ENCODE measurements at places on chromosomes 16 and 17.

- no peak for DNase-seq
Observed at GRCh38 chr17:51957786-51958185, 200.7 kb downstream of the CA10 start.

- DNase-seq = no peak
Observed at GRCh38 chr17:78313735-78314648, 45.9 kb downstream of the SOCS3 start.

GRCh38 chr16:78022347-78023060 is at the start of gene CLEC3A:
CLEC3A (plus strand) TSS chr16:78022548; CDS start chr16:78022627, 79 bp downstream.
- no peak for DNase-seq

- DNase-seq = no peak
Observed at GRCh38 chr17:41457676-41458075, 9.5 kb downstream of the KRT32 start.

- no peak for DNase-seq
Observed at GRCh38 chr16:70753228-70753627, 47.7 kb downstream of the VAC14 start.

GRCh38 chr16:896261-897199 is 74.3 kb downstream of the LMF1 start:
- DNase-seq = no peak

GRCh38 chr17:37726891-37727675 is 17.8 kb downstream of the HNF1B start:
- no peak for DNase-seq

- no peak for DNase-seq
Observed at GRCh38 chr16:11843206-11843605, 8.1 kb downstream of the RSL1D1 start.

GRCh38 chr17:36511216-36511615 is 23.5 kb downstream of the MYO19 start:
- no peak for DNase-seq

DNA sequence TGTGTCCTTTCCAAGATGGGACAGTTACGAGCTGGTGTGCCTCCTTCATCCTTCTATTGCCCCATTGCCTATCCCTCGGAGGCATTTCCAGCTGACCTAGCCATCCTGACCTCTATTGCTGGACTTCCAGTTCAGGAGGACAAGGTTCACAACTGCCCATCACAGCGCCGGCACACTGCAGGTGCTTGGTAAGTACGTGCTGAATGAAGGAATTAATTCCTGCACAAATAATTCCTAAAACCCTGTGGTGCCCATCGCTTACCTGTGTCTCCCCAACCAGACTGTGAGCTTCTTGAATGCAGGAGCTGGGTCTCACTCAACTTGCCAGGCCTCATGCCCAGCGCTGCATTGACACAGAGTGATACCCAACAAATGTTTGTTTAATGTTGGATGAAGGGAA is 13.0 kb downstream of the ALOX15B start:
- DNase-seq = no peak

GRCh38 chr17:79749156-79749815 is 18.5 kb downstream of the ENPP7 start:
- DNase-seq = no peak

DNA sequence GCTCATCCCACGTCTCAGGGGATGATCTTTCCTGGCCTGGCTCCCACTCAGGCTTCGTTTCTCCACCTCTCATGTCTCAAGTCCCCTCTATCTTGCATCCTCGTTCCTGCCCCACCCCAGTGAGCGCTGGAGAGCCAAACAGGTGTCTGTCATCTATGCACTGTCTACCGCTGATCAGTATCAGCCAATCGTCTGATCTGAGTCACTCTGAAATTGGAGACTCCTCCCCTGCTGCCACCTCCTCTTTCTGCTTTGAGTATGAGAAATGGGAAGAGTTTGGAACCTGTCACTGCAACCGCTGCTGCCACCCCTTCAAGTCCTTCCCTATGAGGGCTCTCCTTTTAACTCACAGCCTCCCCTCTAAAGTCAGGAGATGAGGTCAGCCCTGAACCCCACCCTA is 28.0 kb downstream of the FZD2 start:
- no peak for DNase-seq

GRCh38 chr16:52535076-52535475 is 11.9 kb downstream of the TOX3 start:
- DNase-seq = no peak

DNA sequence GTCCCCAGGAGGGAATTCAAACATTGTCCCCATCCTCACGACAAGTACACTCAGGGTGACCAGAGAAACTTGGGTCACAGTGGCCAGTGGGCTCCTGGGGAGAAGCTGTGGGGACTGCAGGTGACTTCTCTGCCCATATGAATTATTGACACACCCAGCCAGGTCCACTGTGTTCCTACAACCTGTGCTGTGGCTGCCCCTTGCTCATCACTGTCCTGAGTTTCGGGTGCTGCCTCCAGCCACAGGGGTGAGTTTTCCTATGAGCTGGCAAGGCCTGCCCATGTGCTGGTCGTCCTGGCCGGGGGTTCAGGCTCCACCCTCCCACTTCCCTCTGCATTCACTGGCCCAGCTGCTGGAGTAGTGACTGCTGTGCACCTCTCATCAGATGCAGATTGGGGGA is 59.0 kb upstream of the RBFOX3 start:
- no peak for DNase-seq

DNA sequence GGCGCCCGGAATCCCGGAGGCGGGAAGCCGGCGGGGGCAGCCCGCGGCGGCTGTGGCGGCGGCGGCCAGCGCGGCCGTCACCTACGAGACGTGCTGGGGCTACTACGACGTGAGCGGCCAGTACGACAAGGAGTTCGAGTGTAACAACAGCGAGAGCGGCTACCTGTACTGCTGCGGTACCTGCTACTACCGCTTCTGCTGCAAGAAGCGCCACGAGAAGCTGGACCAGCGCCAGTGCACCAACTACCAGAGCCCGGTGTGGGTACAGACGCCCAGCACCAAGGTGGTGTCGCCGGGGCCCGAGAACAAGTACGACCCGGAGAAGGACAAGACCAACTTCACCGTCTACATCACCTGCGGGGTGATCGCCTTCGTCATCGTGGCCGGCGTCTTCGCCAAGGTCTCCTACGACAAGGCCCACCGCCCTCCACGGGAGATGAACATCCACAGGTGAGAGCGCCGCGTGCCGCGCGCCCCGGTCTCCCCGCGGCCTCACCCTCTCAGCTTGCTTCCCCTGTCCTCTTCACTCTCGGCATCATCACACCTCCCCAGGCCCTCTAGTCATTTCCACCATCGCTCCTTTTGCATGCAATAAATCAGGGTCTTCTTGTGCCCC is 706 bp downstream of the SHISA6 start:
- DNase-seq = no peak

DNA sequence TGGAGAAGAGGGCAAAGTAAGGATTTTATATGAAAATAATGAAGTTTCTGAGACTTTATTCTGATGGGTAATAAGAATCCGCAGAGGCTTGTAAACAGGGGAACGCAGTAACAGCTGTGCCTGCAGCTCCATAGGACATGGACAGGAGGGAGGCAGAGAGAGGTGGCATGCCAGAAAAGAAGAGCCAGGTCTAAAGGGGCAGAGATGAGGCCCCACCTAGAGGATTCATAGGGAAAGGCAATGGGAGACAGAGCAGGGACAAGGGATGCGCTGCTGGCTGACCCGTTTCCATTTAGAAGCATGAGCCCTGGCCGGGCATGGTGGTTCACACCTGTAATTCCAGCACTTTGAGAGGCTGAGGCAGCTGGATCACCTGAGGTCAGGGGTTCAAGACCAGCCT is 340.3 kb upstream of the CDH5 start:
- no peak for DNase-seq

DNA sequence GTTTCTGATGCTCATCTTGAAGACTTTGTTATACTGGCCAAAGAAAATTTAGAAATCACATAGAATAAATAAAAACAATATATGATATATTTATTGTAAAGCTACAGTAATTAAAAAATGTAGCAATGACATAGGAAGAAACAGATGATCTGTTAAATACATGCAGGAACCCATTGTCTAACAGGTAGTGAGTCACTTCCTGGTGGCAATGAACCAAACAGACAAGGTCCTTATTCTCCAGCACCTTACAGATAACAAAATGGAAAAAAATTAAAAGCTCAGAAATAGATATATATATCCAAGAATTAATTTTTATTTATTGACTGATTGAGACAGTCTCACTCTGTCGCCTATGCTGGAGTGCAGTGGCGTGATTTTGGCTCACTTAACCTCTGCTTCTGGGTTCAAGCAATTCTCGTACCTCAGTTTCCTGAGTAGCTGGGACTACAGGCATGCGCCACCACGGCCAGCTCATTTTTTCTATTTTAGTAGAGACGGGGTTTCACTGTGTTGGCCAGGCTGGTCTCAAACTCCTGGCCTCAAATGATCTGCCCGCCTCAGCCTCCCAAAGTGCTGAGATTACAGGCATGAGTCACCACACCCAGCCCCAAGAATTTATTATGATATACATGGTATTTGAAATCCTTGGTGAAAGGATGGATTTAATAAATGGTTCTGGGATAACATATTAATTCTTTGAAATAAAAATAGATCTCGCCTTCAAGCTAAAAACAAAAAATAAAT is 7.5 kb downstream of the NETO2 start:
- no peak for DNase-seq

GRCh38 chr17:882827-883585 is 96.6 kb downstream of the NXN start:
- no peak for DNase-seq

DNA sequence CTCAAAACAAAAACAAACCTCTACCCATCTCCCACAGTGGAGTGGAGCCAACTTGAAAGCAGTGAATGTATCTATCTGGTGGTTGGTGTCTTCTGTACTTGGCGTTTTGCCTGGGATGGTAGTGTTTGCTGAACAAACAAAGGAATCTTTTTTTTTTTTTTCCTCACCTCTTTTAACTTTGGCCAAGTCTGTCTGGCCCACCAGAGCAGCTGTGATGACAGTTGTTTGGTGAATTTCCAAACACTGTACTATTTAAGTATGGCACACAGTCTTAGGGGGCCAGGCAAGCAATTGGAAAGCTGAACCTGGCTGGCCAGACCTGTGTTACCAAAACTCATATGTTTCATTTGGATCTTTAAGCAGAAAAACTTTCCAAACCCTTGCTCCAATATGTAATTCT is 101.8 kb upstream of the CDH13 start:
- no peak for DNase-seq

DNA sequence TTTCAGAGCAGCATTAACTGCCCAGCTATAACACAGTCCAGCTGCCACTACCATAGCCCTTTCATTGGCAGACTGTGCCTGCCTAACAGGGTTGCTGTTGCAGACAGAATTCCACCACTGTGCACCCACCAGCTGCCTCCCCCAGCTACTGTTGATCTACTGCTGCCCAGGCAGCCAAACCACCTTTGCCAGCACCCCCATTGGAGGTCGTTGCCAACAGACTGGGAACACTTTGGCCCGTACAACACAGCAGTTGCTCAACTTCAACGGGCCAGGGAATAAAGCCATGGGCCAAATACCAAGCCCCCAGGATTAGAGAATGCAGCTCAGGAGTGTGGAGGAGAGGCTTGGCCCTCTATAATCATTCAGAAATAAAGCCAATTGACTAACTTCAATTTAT is 473.6 kb downstream of the CDH11 start:
- no peak for DNase-seq

Measured in GM18507 (cell line).